ENCODE measurements at places on chromosomes 12 and 14.

GRCh38 chr12:16607906-16608775 lies 2.2 kb upstream of the LMO3 start:
- DNase-seq: no peak

- no peak for DNase-seq
Observed at GRCh38 chr12:81010641-81011040, 67.2 kb upstream of the ACSS3 start.

GRCh38 chr12:16789204-16789790 lies 183.3 kb upstream of the LMO3 start:
- DNase-seq: no peak

DNA sequence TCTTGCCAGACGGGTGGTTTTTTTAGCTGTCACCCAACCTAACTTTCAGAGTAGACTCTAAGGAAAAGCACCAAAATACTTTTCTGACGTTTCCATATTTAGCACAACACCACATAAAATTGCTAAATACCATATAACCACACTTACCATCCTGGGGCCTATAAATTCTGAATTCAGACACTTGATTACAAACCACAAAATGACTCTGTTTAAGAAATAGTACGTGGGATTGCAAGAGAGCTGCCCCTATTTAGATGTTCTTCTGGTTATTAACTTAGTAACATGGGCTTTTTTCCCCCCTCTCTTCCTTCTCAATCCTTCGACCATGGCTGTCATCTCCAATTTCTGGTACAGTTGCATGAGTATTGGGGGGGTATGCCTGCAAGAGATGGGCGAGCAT lies 287.7 kb downstream of the BMP4 start:
- no peak for DNase-seq

DNA sequence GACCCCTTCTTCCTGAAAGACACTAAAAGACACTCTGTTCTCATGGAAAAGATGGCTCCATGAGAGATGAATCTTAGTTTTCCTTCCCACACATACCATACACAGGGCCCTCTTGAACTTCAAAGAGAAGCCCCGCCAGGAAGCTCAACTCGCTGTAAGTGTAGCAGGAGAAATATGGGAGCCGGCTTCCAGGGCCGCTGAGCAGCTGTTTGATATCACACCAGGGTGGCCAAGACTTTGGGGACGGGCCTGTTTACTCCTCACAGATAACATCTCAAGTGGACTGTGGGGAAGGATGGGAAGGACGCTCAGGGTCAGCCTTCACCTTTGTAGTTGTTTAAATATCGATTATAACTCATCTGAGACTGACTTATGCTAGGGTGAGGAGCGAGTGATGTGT lies 235.5 kb upstream of the TBX3 start:
- DNase-seq: no peak

GRCh38 chr12:111313833-111314259 lies 55.0 kb downstream of the PHETA1 start:
- DNase-seq: peak; percentile 86

- DNase-seq: no peak
Observed at GRCh38 chr12:55755246-55755645, 12.3 kb downstream of the GDF11 start.

DNA sequence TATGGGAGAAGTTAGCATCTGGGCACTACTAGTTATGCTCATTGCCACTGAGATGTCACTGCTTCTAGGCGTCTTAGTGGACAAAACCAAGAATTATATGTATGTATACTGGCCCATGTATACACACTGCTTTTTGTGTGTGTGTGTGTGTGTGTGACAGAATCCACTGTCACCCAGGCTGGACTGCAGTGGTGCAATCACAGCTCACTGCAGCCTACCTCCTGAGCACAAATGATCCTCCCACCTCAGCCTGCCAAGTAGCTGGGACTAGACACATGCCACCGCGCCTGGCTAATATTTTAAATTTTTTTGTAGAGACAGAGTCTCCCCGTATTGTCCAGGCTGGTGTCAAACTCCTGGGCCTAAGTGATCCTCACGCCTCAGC lies 25.2 kb downstream of the LIMA1 start:
- no peak for DNase-seq

DNA sequence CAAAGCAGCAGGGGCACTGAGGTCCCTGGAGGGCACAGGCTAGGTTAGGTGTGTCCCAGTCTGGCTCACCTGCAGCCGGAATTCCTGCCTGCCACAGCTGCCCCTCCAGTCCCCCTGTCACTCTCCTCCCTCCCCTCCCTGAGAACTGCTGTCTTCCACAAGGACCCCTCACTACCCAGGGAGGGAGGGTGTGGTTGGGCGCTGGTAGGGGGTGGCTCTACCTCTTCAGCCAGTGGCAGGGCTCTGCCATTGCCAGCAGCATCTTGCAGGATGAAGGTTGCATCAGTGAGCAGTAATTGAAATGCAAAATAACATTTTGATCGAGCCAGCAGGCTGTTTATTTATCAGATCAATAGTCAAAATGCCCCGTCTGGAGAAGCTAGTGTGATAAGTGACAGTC lies 45.7 kb downstream of the ESRRB start:
- no peak for DNase-seq

- no peak for DNase-seq
Observed at GRCh38 chr14:30943694-30944093, 69.3 kb downstream of the COCH start.

DNA sequence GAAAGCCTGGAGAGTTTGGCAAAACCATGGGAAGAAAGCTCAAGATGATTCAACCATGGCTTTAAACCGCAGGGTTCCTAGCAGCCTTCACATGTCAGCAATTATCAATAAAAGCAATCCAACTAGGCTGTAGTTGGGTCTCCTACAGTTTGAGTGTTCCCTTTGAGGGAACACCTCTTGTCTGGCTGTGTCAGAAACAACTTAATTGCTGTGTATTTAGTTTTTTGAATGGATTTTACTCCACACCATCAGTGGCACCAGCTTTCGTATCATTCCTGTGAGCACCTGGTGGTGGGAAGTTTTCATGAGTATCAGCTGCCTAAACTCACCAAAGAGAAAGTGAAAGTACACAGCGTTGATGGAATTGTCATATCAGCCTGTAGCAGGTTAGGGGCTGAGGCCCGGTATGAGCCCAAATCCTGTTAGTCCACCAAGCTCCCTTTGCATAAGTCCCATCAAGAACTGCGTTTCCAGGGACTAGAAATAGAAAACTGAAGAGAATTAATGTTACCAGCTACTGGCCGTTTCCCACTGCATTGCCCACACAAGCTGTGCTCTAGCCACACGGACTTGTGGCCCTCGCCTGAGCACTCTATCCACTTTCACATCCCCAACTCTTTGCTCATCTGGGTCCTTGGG lies 10.9 kb upstream of the IL26 start:
- DNase-seq: peak; percentile 35

DNA sequence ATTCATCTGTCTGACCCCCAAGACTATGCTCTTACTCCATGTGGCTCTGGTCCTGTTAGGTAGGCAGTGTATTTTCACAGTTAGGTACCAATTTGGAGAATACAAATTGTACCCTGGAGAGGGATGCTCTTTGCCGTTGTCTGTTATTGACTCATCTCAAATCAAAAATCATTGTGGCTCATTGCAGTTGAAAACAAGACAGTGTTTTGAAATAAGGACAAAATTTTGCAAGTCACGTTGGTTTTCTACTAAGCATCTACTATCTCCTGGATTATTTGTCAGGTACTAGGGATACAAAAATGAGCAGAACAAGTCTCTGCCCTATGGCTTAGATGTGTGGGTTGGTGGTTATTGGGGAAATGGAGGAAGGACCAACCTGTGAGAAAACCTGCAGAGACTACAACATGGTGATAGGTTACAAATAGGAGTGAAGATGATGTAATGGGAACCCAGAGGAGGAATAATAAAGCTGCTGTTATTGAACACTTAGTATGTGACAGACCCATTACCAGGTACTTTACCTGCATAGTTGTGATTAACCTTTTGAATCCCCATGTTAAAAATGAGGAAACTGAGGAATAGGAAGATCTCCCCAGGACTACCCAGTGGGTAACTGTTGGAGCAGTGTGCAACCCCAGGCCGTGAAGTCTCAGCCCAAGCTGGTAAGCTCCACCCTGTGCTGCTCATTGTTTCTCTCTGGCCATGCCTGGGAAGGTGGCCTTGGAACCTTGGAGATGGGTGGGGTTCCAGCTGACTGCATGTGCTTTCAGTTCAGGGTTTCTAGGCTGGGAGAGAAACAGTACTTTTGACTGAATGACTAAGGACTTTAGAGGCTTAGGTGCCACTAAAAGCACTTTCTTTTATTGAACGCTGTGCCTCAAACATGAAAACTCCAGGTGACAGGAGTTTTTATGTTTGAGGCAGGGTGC lies 72.9 kb upstream of the SRSF5 start:
- DNase-seq: peak; percentile 75

- no peak for DNase-seq
Observed at GRCh38 chr14:92958373-92959188, 35.6 kb downstream of the CHGA start.

DNA sequence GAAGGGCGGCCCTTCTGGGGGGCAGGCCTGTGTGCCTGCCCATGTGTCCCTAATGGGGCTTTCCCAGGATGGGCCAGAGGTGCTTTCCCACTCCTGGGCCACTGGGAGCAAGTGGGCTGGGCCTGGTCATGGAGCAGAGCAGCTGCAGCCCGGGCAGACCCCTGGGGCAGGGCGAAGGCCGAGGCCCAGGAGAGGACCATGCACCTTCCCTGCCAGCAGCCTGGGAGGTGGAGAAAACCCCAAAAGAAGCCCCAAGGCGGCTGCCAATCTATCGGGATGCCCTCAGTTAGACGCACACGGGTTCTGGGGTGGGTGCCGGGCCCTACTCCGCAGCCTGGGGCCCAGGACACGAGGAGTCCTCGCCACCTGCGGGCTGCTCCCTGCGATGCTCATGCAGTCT lies 16.1 kb upstream of the CRIP2 start:
- no peak for DNase-seq

DNA sequence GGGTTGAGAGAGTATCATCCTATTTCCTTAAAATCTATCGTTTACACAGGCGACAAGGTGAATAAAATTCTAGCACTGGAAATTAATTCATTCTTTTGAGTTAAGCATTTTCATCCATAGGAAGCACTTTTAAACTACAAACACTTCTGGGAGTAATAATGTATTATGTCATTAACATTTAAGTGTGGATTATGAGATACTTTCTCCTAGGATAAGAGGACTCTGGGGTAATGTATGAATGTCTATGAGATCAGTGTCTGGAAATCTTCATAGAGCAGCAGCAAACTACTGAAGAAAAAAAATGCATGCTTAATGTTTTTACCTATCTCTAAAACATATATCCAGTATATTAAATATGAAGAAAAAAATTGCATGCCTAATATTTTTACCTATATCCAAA lies 86.9 kb downstream of the EPS8 start:
- DNase-seq: no peak

- no peak for DNase-seq
Observed at GRCh38 chr12:44581642-44582242, 294.4 kb downstream of the NELL2 start.

DNA sequence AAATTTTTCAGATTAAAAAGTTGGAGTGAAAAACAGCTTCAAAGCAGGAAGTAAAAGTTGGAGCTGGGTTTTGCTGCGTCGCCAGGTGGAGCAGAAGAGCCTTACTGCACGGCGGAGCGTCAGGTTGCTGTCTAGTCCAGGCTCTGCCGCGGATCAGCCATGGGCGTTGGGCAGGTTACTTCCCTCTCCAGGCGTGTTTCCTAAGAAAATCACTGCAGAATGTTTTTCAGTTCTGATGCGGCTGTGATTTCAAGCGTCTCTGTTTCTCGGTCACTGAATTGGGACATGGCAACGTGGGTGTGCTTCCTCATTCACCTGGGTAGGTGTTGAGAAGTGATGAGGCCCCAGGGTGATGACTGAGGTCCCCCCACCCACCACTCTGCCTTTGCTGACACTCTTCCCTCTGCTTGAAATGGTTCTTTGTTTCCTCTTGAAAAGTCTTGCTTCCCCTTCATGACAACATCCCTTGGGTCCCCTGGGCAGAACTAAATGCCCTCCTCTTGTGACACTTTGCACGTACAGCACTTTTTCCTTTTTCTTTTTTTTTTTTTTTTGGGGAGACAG lies 7.6 kb downstream of the EVL start:
- DNase-seq: peak; percentile 93

GRCh38 chr12:130322263-130322662 lies 15.4 kb upstream of the PIWIL1 start:
- DNase-seq: no peak

GRCh38 chr12:4987076-4988046 lies 56.3 kb upstream of the KCNA5 start:
- DNase-seq: no peak

DNA sequence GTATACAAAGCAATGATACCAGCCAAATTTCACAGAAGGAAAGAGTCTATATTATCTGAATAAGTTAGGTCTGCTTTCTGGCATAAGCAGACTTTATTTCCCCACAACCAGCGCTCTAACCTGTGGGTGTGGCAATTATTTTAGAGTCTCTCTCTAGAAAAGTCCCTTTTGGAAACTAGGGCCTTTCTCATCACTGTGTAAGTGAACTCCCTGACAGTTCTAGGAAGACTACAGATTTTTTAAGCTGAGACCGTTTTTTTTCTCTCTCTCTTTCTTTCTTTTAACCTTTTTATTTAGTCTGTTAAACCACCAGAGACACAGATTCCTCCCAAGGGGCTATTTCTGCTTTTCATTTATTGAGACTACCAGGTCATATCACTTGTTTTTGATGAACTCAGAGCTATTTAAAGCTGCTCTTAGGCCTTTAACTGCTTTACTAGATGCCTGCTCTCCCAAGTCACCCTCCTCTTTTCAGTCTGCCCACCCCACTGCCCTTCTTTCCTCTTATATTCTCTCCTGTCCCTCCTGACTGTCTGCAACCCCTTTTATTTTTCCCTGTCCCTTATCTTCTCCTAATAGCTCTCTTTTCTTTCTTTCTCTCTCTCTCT lies 69.2 kb upstream of the ARHGAP5 start:
- no peak for DNase-seq

GRCh38 chr12:100574187-100575074 lies 947 bp downstream of the GAS2L3 start:
- DNase-seq: peak; percentile 31

DNA sequence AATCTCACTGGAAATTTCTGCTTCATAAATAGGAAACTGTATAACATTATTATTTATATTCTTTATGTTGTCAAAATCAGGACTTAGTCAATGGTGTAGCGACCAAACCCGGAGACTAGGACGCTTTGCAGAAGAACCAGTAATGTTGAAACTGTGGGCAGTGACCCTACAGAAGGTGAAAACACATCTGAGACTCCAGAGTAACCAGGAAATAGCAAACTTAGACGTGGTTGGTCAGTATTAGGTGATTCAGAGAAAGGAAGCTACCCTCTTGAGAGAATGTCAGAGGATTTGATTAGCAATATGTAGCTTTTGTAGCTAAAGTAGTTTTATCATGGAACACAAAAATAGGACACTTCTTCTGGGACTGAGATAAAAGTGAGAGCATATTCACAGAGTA lies 381.9 kb downstream of the SLC16A7 start:
- DNase-seq: no peak

DNA sequence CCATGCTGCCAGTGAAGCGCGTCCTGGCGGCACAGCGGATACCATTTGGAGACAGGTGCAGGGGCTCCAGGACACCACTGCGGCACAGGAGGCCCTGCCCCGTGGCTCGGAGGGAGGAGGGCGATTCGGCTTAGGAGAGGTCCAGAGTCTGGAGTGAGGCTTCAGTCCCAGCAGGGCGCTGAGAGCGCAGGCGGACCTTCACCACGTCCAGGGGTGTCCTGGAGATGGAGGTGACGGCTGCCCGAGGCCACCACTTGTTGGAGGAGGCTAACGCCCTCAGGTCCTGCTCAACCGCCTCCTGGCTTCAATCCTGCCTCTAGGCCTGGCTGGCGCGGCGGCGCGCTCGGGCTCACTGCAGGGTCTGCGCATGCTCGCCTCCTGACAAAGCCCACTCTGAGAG lies 45.7 kb downstream of the EIF2S3B start:
- no peak for DNase-seq

Measured in suppressor macrophage treated with lipopolysaccharide for 4 hours (primary cell).